ENCODE measurements at places on chromosomes 2 and 18. TPM values are rescaled to one million over a fixed set of nuclear protein-coding genes. Genes with fewer than 3 reads are reported as not detected.

SLC38A11 gene
- total RNA-seq = not detected

RFX8 gene
- total RNA-seq = not detected

MAP3K19 gene
- total RNA-seq = not detected

NBAS gene
- total RNA-seq = 16.3 TPM

SOX11 gene
- not detected for total RNA-seq

ATP8B1 gene
- total RNA-seq = 9.8 TPM

TTN gene
- under 0.01 TPM for total RNA-seq

KLHL29 gene
- total RNA-seq = 3.2 TPM

LDLRAD4 gene
- 1.3 TPM for total RNA-seq

UPP2 gene
- total RNA-seq = not detected

EML6 gene
- total RNA-seq = 1.00 TPM

PPP1R1C gene
- total RNA-seq = 3.3 TPM

MARCHF7 gene
- total RNA-seq = 56.5 TPM

HMSD gene
- total RNA-seq = not detected

BCL11A gene
- total RNA-seq = 0.37 TPM

L3MBTL4 gene
- not detected for total RNA-seq

INPP5D gene
- total RNA-seq = 0.51 TPM

GNLY gene
- not detected for total RNA-seq

WNT6 gene
- total RNA-seq = 0.24 TPM

CRYGC gene
- not detected for total RNA-seq

PRPF40A gene
- total RNA-seq = 87.2 TPM

SLC8A1 gene
- 0.51 TPM for total RNA-seq

PIEZO2 gene
- total RNA-seq = 0.64 TPM

LBX2 gene
- 3.5 TPM for total RNA-seq

INO80B gene
- 55.9 TPM for total RNA-seq

SPEG gene
- 5.2 TPM for total RNA-seq

FAM110C gene
- 0.06 TPM for total RNA-seq

PROC gene
- 3.7 TPM for total RNA-seq

MYOM1 gene
- total RNA-seq = 0.25 TPM

TACR1 gene
- 0.29 TPM for total RNA-seq

IL18RAP gene
- total RNA-seq = not detected

PROM2 gene
- total RNA-seq = not detected

TRPM8 gene
- total RNA-seq = 0.13 TPM

DSG2 gene
- 58.5 TPM for total RNA-seq

SMPD4 gene
- total RNA-seq = 68.1 TPM

ZC3H6 gene
- 0.47 TPM for total RNA-seq

MC2R gene
- total RNA-seq = not detected

D2HGDH gene
- 11.0 TPM for total RNA-seq

TSPYL6 gene
- total RNA-seq = not detected

VIT gene
- total RNA-seq = not detected

MGAT4A gene
- total RNA-seq = 1.6 TPM

ALPP gene
- total RNA-seq = 0.56 TPM

Data from A549 treated with RU486 at 1 μM for 4 hours (cell line).